ENCODE measurements at places on chromosomes 12 and 14. TPM values are rescaled to one million over a fixed set of nuclear protein-coding genes. Genes with fewer than 3 reads are reported as not detected.

- DNase-seq: no peak
Observed at GRCh38 chr12:24803430-24804245, 145.3 kb downstream of the BCAT1 start.

DNA sequence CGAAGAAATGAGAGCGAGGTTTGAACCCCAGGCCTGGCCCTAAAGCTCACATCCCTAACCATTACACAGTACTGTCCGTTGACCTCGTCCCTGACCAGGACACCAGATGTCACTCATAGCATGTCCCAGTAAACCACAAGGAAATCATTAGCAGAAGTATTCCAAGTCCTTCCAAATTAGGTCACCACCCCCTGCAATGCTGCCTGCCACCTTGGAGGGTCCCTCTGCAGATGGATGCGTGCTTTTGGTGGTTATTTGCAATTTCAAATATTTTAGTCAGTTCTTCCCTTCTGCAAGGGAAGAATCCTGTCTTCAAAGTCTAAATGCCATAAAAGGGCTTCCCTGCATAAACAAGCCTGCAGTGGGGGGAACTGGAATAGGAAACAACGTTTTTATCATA, 71.3 kb downstream of the CLMN start:
- DNase-seq: no peak

DNA sequence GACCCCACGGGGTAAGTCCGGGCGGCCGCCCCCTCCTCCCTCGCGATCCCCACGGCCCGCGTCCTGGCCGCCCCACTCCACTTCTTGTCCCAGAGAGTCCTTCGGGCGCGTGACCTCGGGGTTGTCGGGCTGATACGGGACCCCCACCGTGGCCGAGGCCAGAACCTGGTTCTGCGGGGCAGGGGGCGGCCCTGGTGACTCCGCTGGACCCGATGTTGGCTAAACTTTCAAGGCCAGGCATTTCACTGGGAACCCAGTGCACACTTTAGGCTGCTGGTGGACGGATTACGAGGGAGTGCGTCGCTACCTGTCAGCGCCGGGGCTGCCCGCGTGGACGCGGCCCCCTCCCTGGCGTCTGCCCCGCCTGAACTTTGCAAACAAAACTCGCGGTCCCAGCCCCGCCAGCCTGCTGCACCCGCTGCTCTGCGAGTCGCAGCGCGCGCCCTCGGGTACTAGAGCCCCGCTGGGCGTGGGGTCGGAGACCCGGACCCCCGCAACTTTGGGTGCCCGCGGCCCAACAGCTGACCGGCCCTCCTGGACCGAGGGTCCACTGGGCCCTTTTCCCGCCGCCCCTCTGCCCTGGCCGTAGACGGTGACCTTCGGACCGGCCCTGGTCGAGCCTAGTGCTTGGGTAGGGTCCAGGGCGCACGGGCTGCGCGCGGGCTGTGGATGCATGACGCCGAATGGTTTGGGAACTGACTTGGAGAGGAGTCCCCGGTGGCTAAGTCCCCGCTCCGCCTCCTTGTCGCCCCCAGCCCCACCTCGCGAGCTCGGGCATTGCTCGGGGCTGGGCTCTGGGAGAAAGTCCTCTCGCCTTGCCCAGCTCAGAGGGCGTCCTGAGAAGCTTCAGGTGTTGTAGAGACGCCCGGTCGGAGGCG, 624 bp downstream of the RIN3 start:
- no peak for DNase-seq

VDR gene
- 0.74 TPM for total RNA-seq

LHX5 gene
- total RNA-seq: not detected

GRCh38 chr14:104356020-104356737, 217.8 kb downstream of the KIF26A start:
- DNase-seq: peak; percentile 17

AQP2 gene
- 0.24 TPM for total RNA-seq

DNA sequence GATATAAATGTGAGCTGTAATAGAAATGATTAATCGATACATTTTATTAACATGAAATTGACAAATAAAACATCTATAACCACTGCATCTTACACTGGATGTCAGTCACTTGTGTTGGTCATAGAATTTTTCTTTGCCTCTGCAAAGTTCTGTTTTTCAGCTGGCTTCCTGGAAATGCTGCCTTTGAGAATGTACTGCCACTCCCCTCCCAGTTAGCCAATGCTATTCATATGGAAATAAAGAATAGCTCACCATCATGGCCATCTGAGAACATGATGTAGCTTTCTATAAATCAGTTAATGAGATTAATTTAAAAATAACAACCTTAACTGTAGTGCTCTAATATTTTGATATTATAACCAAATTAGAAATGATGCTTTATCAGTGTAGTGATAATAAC, 41.1 kb downstream of the SLCO1B1 start:
- DNase-seq: no peak

- DNase-seq: no peak
Observed at GRCh38 chr14:61508526-61508925, 186.8 kb upstream of the HIF1A start.

- DNase-seq: no peak
Observed at GRCh38 chr14:24377126-24377525, 9.1 kb downstream of the NFATC4 start.

DNA sequence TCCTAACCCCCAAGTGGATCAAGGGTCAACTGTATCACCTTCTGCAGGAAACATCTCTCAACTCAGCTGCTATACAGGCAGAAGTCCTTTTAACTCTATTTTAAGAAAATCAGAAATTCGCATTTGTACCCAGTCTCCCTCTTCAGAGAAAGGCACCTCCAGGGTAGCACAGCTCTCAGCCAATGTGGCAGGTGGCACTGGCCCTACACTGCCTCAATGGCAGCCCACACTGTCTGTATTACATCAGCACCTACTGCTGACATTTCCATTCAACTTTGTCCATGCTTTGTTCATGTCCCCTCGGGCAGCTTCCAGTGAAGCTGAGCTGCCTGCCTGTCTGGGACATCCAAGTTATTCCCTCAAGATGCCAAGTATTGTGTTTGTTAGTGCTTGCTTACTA, 8.8 kb downstream of the SPTSSA start:
- no peak for DNase-seq

DNA sequence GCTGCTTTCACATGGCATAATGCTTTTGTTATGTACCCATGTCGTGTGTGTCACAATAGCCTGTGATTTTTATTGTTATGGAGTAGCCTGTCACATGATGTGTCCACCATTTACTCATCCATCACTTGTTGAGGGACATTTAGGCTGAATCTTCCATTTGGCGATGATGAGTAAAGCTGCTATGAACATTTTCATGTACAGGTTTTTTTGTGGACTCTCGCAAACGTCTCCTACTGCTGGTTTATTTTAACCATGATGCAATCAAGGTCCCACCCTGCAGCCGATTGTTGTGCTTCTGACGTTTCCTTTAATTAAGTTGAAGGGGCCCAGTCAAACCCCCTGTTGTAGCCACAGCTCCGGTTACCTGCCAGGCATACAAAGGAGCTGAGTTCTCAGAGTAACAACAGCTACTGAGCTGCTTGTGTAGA, 63.2 kb downstream of the ZNF664 start:
- no peak for DNase-seq

NOC4L gene
- total RNA-seq: 10.9 TPM

GRCh38 chr12:27099629-27100028, 17.3 kb upstream of the C12orf71 start:
- no peak for DNase-seq

DNA sequence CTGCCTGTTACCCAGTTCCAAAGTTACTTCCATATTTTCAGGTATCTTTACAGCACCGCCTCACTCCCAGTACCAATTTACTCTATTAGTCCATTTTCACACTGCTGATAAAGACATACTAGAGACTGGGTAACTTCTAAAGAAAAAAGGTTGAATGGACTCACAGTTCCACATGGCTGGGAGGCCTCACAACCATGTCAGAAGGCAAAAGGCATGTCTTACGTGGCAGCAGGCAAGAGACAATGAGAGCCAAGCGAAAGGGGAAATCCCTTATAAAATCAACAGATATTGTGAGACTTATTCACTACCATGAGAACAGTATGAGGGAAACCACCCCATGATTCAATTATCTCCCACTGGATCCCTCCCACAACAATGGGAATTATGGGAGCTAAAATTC, 9.8 kb downstream of the AREL1 start:
- no peak for DNase-seq

TRPV4 gene
- total RNA-seq: 1.0 TPM

GRCh38 chr12:40947797-40948196, 240.3 kb upstream of the PDZRN4 start:
- DNase-seq: no peak

DNA sequence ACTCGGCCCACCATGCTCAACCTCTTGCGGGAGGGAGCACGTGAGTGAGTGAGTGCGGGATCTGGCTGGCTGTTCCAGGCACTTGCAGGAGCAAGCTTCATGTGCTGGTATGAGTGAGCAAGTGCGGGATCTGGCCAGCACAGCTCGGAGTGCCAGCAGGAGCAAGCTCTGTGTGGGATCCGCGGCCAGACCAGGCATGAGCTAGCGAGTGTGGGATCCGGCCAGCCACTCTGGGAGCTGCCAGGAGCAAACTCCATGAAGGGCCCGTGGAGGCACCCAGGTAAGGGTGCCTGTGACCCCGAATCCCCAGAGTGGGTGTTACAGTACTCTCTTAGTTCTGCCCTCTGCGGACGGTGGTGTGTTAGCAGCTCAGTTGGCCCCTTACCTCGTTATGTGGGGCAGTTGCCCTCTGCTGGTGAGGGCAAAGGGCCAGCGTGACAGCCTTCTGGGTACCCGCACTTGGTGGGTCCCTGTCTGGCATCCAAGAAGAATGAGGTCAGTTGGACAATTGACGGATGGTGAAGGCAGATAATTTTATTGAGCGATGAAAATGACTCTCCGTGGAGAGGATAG, 38.3 kb downstream of the RAD51B start:
- no peak for DNase-seq

DNA sequence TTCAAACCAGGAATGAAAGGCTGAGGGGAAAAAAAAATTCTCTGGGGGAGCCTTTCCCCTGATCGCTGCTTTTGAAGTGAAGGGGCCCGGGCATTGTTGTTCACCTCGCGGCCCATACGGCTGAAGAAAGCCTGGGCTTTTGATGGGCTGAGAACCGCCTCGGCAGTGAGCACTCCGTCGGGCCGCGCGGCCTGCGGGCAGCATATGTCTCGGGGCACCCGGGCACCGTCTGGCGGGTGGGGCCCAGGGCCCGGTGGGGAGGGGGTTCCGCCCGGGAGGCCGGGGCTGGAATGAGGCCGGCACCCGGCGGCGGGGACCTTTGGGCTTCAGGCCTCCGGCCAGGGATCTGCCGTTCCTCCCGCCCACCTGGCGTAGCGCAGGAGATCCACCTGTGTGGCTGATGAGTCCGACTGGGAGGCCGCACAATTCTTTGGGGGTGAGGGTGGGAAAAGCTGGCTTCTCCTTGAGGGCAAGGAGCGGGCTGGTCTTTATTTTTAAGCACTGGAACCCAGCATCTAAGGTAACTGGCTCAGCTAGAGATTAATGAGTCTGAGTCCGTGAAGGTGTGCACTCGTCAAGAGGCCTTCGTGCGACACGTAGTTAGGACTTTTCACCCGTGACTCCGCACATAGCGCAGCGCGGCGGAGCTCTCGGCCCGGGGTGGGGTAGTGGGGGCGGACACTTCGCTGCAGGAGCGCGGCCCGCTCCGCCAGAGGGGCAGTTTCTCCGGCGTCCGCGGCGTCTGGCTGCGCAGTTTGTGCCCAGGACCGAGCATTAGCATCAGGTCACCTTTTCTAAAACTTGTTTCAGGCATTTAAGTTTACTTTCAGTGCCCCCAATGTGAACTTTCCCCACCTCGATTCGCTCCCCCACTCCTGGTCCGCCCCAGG, 10.6 kb downstream of the FOXA1 start:
- peak; percentile 16 for DNase-seq

DNA sequence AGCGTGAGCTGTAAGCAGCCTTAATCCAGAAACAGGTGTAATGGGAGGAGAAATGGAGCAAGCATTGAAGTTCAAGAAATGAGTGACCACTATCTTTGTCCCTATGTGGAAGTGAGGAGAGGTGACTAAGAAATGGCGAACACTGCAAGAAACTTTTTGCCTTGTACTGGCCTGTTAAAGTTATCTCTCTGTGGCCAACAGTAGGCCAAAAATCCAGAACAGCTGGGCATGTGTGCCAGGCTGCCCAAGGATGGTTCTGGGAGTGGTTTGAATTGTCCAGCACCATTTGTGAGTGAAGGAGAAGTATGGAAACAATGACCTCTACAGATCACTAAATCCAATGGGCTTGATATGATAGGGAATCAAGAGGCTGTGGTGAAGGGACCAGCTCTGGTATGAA, 83.3 kb upstream of the FRMD6 start:
- DNase-seq: no peak

LRRC9 gene
- 1.2 TPM for total RNA-seq

Data from left cardiac atrium (tissue), 4 donors.